T-cell (primary cell): ENCODE measurements at places on chromosomes 5 and 9.
A peak's percentile ranks its signal among the peaks of the same experiment; 100 is the strongest.

DNA sequence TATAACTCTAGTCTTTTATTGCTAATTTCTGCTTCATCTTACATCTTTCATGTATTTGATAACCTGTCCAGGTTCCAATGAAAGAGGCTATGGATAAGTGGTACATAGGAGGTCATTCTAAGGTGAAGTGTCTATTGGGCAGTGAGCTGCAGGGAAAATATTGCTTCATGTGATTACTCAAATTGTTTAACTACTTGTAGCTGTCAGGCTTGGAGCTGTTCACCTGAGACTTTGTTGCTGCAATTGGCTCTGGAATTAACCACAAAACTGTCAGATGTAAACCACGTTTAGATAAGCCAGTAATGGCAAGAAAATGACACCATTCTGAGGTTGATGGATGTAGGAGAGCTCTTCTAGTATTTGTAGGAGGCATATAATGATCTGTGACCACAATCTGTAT, 26.0 kb downstream of the ADAMTSL1 start:
- H3K36me3 ChIP-seq = no peaks in the 10 kb centered on the region
- no peak overlapping the region for H3K4me3 ChIP-seq
- DNase-seq = no peak
- H3K27ac ChIP-seq = no peak overlapping the region

GRCh38 chr9:96304230-96304629, 2.3 kb upstream of the HSD17B3 start:
- no peak for DNase-seq
- peaks cover 3% of the 10 kb centered on the region for H3K27me3 ChIP-seq
- H3K36me3 ChIP-seq = no peaks in the 10 kb centered on the region
- no peaks in the 10 kb centered on the region for H3K4me1 ChIP-seq

GRCh38 chr5:59583151-59583809, 310.2 kb downstream of the PDE4D start:
- peaks cover 4% of the 10 kb centered on the region for H3K27me3 ChIP-seq
- H3K4me1 ChIP-seq = no peaks in the 10 kb centered on the region
- no peak overlapping the region for H3K4me3 ChIP-seq

- no peak for DNase-seq
- peaks cover 3% of the 10 kb centered on the region for H3K27me3 ChIP-seq
- H3K4me1 ChIP-seq = no peaks in the 10 kb centered on the region
- no peak overlapping the region for H3K27ac ChIP-seq
- no peak overlapping the region for H3K4me3 ChIP-seq
Measured at GRCh38 chr5:2031581-2031980, 148.9 kb upstream of the IRX4 start.

GRCh38 chr9:35960039-35960655, 2.2 kb upstream of the OR2S2 start:
- H3K27ac ChIP-seq = no peak overlapping the region
- H3K27me3 ChIP-seq = peaks cover 25% of the 10 kb centered on the region
- no peak overlapping the region for H3K4me3 ChIP-seq
- H3K36me3 ChIP-seq = no peaks in the 10 kb centered on the region
- DNase-seq = no peak

DNA sequence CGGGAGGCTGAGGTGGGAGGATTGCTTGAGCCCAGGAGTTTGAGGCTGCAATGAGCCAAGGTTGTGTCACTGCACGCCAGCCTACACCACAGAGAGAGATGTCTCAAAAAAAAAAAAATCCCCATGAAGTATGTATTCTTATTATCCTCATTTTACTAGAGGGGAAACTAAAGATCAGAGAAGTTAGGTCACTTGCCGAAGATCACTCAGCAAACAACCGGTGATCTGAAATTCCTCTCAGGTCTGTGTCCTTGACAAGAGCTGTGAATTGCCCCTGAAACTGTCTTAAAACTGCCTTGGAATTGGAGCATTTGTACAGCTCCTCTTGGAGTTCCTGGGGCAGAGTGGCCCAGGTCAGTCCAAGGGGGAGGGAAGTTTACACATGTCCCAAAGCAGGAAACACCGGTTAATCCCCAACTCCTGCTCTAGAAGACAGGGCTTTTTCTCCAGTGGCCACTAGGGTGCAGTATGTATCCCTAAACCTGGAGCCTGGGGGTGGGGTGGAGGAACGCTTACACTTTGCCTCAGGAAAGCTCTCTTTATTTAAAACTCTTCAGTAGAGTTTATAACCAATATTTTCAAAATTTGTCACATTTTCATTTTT, 27.6 kb downstream of the AQP7 start:
- H3K4me3 ChIP-seq = no peak overlapping the region
- H3K36me3 ChIP-seq = peaks cover 3% of the 10 kb centered on the region
- H3K4me1 ChIP-seq = no peaks in the 10 kb centered on the region

DNA sequence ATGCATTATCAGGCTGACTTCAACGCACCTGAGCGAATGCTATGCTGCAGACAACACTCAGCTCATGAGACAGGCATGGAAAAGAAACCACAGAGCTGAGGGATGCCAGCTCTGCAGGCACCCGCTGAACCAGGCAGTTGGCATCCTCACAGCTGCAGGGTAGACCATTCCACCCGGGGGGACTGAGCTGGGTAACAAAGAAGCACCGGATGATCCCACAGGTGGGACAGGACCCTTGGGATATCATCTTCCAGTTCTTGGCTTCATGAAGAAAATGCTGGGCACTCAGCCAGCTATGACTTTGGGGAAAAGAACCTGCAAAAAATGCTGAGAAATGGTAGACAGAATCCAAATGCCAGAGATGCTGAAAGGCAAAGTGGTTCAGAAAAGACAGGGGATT, 9.6 kb downstream of the EPB41L4B start:
- DNase-seq = no peak
- no peak overlapping the region for H3K4me3 ChIP-seq
- no peaks in the 10 kb centered on the region for H3K36me3 ChIP-seq
- no peaks in the 10 kb centered on the region for H3K4me1 ChIP-seq
- peaks cover 24% of the 10 kb centered on the region for H3K27me3 ChIP-seq

DNA sequence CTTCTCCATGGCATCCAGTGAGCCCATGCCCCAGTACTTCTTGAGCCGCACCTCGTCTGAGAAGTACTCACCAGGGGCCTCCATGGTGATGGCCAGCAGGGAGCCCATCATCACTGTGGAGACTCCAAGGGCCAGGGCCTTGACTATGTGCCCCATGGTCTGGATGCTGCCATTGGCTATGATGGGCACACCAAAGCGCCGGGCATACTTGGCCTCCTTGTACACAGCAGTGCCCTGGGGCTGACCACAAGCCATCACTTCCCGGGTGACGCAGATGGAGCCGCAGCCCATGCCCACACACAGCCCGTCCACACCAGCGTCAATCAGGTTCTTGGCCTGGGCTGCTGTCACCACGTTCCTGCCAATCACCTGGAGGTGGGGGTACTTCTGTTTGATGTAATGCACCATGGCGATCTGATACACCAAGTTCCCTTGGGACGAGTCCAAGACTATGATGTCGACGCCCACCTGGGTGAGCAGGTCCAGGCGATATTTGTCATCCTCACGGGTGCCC, 7.0 kb upstream of the DCAF12 start:
- H3K27me3 ChIP-seq = no peaks in the 10 kb centered on the region
- no peaks in the 10 kb centered on the region for H3K4me1 ChIP-seq
- no peaks in the 10 kb centered on the region for H3K36me3 ChIP-seq
- H3K27ac ChIP-seq = no peak overlapping the region

DNA sequence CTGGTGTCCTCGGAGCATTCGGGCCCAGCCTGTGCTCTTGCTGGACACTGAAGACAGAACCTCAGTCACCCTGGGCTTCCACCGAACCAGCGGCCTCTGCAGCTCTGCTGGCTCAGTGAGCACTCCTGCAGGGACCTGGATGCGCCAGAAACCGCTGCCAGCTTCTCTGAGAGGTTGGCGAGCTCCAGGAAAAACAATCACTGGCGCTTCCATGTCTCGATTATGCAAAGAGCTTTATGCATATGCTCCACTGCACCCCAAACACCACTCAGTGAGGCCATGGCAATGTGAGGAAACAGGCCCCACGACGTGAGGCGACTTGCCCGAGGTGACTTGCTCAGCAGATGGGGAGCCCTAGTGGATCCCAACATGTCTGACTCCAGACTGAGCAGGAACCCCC, 11.0 kb downstream of the PRDM12 start:
- no peaks in the 10 kb centered on the region for H3K27me3 ChIP-seq
- no peak for DNase-seq
- H3K36me3 ChIP-seq = no peaks in the 10 kb centered on the region
- no peak overlapping the region for H3K27ac ChIP-seq
- H3K4me1 ChIP-seq = no peaks in the 10 kb centered on the region

DNA sequence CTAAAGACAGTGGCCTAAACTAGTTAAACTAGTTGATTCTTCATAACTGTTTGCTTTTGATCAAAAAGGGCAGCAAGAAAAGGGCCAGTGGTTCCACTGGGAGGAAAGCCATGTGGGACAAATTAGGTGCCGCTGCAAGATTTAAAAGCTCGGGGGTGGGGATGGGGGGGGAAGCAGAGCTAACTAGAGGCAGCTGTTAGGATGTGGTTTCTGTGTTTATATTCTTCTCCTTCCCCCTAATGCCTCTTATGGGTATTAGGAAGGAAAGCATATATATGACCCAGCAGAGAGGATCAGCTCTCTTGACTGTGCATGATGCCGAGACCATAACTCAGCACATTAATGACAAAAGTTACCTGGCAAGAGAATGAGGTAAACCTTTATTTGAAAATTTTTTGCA, 65.7 kb downstream of the EFNA5 start:
- H3K27me3 ChIP-seq = no peaks in the 10 kb centered on the region
- H3K4me1 ChIP-seq = no peaks in the 10 kb centered on the region
- DNase-seq = no peak
- H3K27ac ChIP-seq = no peak overlapping the region
- H3K36me3 ChIP-seq = no peaks in the 10 kb centered on the region

DNA sequence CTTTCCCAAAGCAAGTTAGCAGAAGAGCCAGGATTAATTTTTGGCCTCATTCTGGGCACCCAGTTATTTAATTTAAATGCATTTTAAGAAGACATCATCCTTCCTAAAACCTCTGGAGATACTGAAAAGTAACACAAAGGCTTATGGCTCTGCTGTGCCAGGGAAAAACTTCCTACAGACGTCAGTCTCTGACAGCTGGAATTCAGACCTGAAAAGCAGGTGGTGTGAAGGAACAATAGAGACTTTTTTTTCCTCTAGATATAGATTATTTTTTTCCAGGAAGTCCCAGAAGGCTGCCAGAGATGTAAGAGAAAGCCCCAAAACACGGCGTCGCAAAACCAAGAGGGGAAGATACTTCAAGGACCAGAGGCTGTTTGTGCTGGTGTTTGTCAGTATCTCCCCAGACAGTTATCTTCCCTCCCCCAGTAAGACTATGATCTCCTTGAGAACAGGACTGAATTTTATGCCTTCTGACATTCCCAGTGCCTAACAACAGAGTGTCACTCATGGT, 88.7 kb upstream of the RASEF start:
- H3K27ac ChIP-seq = no peak overlapping the region
- DNase-seq = no peak
- H3K4me1 ChIP-seq = no peaks in the 10 kb centered on the region
- H3K36me3 ChIP-seq = no peaks in the 10 kb centered on the region
- H3K27me3 ChIP-seq = no peaks in the 10 kb centered on the region

- H3K27me3 ChIP-seq = no peaks in the 10 kb centered on the region
- H3K4me1 ChIP-seq = no peaks in the 10 kb centered on the region
- H3K27ac ChIP-seq = no peak overlapping the region
Measured at GRCh38 chr5:150616024-150616470, 24.4 kb upstream of the SYNPO start.

- peaks cover 6% of the 10 kb centered on the region for H3K4me1 ChIP-seq
- no peak for DNase-seq
- no peaks in the 10 kb centered on the region for H3K36me3 ChIP-seq
- H3K27me3 ChIP-seq = peaks cover 7% of the 10 kb centered on the region
- H3K4me3 ChIP-seq = no peak overlapping the region
- H3K27ac ChIP-seq = no peak overlapping the region
Measured at GRCh38 chr5:113296676-113297075, 138.1 kb downstream of the TSSK1B start.

GRCh38 chr9:17793713-17794622, 215.1 kb downstream of the SH3GL2 start:
- no peaks in the 10 kb centered on the region for H3K4me1 ChIP-seq
- H3K36me3 ChIP-seq = no peaks in the 10 kb centered on the region
- DNase-seq = no peak
- no peak overlapping the region for H3K4me3 ChIP-seq
- H3K27ac ChIP-seq = no peak overlapping the region

DNA sequence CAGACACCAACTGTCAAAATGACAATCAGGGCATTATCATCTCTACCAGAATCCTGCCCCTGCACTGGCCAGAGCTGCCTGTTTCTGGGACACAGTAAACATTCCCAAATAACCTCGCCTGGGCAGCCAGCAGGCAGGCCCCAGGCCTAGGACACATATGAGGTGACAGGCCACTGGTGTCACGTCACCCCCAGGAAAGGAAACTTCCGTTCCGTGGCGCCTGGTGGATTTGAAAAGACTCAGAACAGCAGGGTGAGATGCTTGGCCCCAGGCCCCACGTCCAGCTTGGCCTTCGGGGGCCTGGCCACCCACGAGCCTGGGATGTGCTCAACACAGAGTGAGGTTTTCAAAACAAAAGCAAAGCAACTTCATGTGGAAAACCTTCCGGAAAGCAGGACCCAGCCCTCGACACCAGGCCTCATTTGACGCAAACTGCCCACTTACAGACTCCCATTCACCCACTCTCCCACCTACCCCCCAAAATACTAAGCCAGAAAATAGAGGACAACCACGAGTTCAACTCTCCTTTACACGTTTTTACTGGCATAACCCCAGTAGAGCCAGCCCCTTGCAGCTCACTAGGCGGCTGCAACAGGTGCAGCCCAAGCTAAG, 1.2 kb downstream of the SEMA4D start:
- DNase-seq = no peak
- H3K4me3 ChIP-seq = peak overlapping the region; percentile 92
- H3K36me3 ChIP-seq = no peaks in the 10 kb centered on the region
- peak overlapping the region; percentile 76 for H3K27ac ChIP-seq
- H3K4me1 ChIP-seq = peaks cover 89% of the 10 kb centered on the region

GRCh38 chr9:130138171-130138653, 34.0 kb upstream of the NCS1 start:
- no peaks in the 10 kb centered on the region for H3K36me3 ChIP-seq
- no peak overlapping the region for H3K4me3 ChIP-seq
- no peaks in the 10 kb centered on the region for H3K27me3 ChIP-seq
- peaks cover 14% of the 10 kb centered on the region for H3K4me1 ChIP-seq
- DNase-seq = no peak

GRCh38 chr5:90111364-90112032, 298.1 kb downstream of the CETN3 start:
- H3K4me3 ChIP-seq = no peak overlapping the region
- no peaks in the 10 kb centered on the region for H3K36me3 ChIP-seq
- no peak overlapping the region for H3K27ac ChIP-seq

DNA sequence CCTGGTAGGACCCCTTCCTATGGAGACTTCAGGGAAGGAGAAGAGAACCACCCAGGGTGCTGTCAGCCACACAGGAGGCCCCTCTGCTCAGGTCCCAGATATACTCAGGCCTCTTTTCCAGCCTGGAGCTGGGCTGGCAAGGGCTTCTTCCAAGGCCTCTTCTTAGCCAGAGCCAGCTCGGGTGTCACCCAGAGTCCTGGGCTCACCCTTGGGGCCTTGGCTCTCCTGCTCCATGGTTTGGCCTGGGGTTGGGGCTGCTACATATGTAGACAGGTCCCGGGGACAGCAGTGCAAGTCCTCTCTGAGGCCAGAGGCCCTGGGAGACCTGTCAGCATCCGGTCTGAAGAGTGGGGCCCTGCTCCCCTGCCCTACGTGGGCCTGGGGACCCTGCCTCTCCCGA, 22.8 kb downstream of the PAEP start:
- no peak for DNase-seq
- no peak overlapping the region for H3K4me3 ChIP-seq
- H3K4me1 ChIP-seq = no peaks in the 10 kb centered on the region
- H3K36me3 ChIP-seq = no peaks in the 10 kb centered on the region

GRCh38 chr9:97313746-97314145, 6.3 kb downstream of the CCDC180 start:
- no peak overlapping the region for H3K27ac ChIP-seq
- no peaks in the 10 kb centered on the region for H3K4me1 ChIP-seq
- peaks cover 46% of the 10 kb centered on the region for H3K36me3 ChIP-seq
